Kidney epithelial cell (primary cell): ENCODE measurements at places on chromosomes 4 and X. TPM values are rescaled to one million over a fixed set of nuclear protein-coding genes. Genes with fewer than 3 reads are reported as not detected.

DNA sequence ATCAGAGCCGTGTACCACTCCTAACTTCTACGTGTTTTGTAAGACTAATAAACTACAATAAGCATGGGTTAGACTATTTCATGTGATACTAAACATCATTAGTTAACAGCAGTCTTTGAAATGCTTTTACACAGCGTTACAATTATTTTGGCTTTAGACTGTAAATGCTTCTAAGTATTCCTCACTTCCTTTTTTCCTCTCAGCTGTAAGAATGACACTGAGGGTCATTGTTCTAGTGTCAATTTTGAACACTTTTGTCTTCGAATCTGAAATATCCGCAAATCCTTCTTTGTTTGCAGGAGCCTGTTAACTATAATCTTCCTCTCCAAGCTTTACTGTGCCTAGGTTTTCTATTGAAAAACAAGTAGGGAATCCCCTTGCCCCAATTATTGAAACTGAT, 1.5 kb downstream of the ABCE1 start:
- no peak for DNase-seq

DNA sequence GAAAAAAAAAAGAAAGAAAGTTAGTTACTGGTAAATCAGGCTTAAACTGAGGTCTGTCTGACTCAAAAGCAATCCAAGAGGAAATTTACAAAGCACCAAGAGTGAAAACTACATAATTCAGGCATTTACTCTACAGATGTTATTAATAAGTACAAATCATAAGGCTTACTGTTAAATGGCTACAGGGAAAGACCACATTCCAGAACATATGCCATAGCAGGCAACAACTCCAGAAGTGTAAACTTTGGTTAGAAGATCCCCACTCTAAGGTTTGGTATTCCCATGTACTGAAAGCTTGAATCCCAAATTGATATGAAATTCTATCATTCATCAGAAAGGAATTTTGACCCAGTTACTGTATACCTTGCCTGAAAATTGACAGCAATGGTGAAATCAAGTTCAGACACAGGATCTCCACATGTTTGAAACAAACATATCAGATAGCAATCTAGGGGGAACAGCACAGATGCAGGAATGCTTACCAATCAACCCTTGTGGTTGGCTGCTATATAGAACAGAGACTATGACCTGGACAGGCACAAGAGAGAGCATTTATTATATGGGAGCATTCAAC, 6.6 kb downstream of the USP26 start:
- DNase-seq = no peak

The NKX3-2 gene
- not detected in 2 replicates for total RNA-seq

The CCDC120 gene
- total RNA-seq = 5.5 and 6.4 TPM in 2 replicates

DNA sequence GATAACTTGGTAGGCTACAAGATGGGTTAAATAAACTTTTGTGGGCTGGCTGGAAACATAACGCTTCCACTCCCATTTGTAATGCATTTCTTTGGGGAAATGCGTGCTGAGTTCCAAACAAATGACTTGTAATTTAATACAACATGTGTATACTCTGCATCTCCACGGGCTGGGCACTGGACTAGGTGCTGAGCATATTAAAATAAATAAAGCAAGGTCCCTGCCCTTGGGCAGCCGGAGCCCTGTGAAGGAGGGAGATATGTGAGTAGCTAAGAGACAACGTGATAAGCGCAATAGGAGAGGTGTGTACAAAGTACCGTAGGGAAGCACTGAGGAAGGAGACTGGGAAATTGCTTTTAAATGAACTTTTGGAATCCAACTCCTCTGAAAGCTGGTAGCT, 147.2 kb upstream of the RBPJ start:
- no peak for DNase-seq

DNA sequence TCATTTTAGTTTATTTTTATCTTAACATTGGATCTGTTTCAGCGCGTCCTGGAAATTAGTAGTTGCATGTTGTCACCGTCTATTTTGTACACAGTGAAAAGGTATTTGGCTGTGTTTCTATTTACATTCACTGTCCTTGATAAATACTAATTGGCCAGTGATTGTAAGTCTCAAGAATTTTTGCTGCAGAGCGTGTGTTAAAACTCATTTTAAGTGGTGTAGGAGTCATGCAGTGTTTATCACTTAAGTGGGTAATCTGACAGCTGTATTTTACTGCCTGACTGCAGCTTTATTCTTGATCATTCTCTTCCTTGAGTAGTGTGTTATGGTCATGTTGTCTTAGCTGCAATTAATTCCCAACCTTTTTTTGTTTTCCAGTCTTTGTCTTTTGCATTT, 9.8 kb downstream of the GUCY1A1 start:
- no peak for DNase-seq

The ZFX gene
- 17.6 and 19.7 TPM in 2 replicates for total RNA-seq

The TMEM31 gene
- total RNA-seq = not detected in 2 replicates

The GABRG1 gene
- not detected in 2 replicates for total RNA-seq

The TMEM35A gene
- total RNA-seq = 0.41 and 0.50 TPM in 2 replicates

The CLDN34 gene
- not detected in 2 replicates for total RNA-seq

DNA sequence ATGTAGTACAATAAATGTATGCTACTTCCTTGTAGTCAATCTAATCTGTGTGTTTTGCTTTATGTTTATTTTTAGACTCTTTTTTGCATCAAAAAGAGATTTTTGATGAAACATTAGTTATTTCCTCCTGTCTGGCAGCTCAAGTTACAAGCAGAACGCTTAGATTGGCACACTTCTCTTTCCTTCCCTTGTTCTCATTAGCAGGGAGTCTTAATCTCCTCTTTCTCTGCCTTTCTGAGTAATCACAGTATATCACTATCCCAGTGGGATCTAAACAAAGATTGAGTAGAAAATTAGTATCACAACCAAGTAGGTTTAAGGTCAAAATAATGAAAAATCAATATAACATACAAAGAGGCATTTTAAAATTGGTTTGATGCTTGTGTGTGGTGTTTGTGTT, 1192.6 kb downstream of the C4orf33 start:
- no peak for DNase-seq

The WDR1 gene
- 370 and 385 TPM in 2 replicates for total RNA-seq

- DNase-seq = no peak
Measured at GRCh38 chr4:18442957-18443356, 421.4 kb upstream of the LCORL start.

GRCh38 chr4:142927721-142928120, 81.6 kb upstream of the INPP4B start:
- DNase-seq = no peak

The POF1B gene
- total RNA-seq = not detected in 2 replicates

DNA sequence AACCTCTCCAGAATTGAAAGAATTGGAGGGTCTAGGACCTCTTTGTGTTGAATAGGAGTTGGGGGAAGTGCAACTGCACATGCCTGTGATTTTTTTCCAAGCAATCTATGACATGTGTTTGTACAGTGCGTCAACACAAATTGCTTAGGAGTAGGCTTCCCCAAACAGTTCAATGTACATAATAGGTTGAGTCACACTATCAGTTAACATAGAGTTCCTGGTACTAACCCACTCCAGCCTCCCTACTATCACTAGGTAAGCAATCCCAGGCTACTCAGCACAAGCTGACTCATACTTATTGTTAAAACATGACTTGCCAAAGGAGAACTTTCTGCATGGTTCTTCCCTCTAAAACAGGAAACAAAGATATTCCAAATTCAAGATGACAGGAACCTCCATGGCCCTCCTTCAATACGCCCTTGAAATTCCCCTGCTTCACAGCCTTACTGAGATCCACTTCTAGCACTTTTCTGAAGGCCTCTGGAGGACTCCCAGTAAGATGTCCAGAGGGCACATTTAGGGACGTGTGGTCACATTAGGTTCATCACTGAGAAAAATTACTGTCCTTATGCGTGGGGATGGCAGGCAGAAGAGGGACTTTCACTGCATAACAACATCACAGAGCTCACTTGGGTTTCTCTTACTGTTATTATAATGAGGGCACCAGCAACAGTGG, 8.4 kb upstream of the VSIG1 start:
- peak; percentile 73 for DNase-seq

DNA sequence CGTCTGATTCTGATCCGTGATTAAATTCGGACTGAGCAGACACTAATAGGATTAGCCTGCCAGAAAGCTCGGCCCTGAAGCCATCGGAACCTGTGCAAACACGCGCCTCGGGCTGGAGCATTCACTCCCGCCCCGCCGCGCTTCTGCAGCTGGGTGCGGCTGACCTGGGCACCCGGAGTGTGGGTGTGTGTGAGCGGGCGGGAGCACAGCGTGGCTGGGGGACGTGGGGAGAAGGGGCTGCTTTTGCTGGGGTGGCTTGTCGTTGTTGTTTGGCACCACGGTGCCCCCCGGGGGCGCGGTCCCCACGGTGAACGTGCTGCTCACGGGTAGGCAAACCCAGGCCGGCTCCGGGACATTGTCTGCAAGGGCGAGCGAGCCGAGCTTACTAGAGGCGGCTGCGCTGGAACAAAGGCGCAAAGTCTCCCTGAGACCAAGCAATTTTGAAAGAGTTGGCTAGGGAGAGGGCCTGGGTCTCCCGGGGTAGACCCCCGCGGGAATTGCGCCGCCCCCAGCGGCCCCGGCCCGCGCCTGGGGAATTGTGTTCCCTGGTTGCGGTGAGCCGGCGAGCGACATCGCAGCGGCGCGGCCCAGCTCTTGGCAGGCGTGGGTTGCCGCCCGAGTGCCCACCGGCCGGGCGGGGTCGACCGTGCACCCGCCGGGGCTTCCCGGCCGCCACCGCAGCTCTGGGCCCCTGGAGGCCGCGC, 1.4 kb downstream of the MAMLD1 start:
- DNase-seq = no peak

GRCh38 chr4:141642711-141643110, 6.3 kb downstream of the IL15 start:
- no peak for DNase-seq

DNA sequence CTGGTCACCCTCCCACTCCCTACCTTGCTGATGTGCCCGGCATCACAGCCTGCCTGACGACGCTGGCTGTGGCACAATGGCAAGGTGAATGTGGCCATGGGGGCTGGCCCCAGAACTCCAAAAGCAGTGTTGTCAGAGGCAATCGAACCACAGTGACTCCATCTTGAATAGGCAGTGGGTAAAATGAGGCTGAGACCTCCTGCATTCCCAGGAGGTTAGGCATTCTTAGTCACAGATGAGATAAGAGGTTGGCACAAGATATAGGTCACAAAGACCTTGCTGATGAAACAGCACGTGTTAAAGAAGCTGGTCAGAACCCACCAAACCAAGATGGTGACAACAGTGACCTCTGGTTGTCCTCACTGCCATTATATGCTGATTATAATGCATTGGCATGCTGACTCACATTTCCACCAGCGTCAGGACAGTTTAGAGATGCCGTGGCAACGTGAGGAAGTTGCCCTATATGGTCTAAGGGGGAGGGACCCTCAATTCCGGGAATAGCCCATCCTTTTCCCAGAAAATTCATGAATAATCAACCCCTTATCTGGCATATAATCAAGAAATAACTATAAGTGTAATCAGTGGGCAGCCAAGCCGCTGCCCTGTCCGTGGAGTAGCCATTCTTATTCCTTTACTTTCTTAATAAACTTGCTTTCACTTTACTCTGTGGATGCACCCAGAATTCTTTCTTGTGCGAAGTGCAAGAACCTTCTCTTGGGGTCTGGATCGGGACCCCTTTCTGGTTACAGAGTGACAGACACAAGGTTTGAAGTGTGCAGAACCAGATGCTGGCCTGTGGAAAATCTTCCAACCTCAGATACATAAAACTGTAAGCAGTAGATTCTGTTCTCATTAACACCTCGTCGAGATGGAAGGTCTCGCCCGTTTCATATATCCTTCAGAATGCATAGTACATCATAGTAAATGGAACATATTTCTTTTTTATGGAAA, 26.8 kb upstream of the CLDN24 start:
- peak; percentile 63 for DNase-seq

The FGFR3 gene
- 2.1 and 3.2 TPM in 2 replicates for total RNA-seq

The CT45A10 gene
- not detected in 2 replicates for total RNA-seq

The PAGE5 gene
- not detected in 2 replicates for total RNA-seq

DNA sequence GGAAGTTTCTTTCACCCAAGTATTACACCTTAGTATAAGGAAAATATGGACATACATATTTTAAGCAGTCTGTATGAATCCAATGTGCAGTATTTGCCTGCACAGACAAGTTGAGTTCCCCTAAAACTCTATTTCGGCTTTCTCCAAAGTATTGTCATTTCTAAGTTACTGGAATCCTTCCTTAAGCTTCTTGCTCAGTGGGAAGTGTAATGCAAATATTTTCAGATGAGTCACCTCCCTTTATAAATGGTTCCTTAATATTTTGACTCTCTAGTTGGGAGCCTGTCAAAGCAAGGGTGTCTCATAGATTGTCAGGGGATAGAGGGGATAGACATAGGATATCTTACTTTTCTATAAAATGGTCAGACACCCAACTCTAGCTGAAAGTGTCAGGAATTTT, 178.6 kb downstream of the NAA11 start:
- no peak for DNase-seq

GRCh38 chr4:36086261-36086786, 158.0 kb downstream of the ARAP2 start:
- no peak for DNase-seq

- no peak for DNase-seq
Measured at GRCh38 chr4:68347845-68348244, 2.0 kb downstream of the YTHDC1 start.

DNA sequence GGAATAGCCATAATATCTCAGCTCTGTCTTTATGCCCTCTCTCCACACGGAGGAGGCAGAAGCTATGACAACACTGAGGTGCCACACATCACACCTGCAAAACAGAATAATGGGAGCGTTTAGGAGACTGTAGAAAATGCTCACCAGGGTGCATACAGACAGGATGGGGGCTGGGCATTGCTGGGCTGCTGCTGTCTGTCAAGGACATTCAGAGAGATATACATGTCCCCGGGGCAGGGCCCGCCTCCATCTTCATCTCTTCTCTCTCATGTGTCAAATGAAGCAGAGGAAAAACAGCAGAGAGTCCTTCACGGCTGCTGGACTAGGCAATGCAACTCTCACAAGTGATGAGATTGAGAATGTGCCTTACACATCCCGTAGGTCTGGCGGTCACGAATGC, 65.3 kb upstream of the DHRSX start:
- no peak for DNase-seq

DNA sequence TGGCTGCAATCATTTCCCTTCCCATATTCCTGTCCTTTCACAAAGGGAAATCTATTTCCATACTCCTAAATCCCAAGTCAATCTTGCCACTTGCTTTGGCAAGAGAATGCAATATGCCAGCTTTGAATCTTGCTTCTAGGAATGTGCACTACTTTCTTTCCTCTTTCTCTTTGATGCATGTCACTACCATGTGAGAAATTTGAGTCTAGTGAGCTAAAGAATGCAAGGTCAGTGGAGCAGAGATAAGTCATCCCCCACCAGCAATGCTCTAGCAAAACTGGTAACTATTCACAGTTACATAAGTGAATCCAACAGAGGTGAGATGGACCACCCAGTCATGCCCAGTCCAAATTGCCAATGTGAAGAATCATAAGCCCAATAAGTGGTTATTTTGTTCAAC, 910.4 kb downstream of the RAB28 start:
- peak; percentile 12 for DNase-seq

- no peak for DNase-seq
Measured at GRCh38 chrX:76643590-76643989, 216.1 kb downstream of the MAGEE1 start.

The PRDM8 gene
- 0.17 and 0.55 TPM in 2 replicates for total RNA-seq

The F11 gene
- not detected in 2 replicates for total RNA-seq
